NCI-H2081 (cell line): ENCODE measurements at places on chromosomes 12 and 14.
A peak's percentile ranks its signal among the peaks of the same experiment; 100 is the strongest.

GRCh38 chr14:85234156-85235025 is 295.6 kb upstream of the FLRT2 start:
- DNase-seq, result no peak

- no peak for DNase-seq
Observed at GRCh38 chr14:51457843-51458562, 193.7 kb upstream of the FRMD6 start.

- no peak for DNase-seq
Observed at GRCh38 chr14:71214241-71214640, 307.0 kb downstream of the PCNX1 start.

DNA sequence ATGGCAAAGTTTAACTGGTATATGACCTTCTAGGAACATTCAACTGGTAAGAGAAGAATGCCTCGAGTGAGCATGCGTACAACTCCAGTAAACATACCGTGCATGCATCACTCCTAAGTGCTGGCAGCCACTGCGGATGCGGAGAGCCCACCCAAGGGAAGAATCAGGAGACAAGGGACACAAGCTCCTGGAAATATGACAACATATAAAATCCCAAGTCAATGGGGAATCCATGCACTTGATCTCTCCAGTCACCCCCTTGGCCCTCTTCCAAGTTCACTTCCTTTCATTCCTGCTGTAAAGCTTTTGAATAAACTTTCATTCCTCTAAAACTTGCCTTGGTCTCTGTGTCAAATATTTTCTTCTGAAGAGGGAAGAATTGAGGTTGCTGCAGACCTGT is 168.7 kb upstream of the TMCC3 start:
- DNase-seq, result no peak

DNA sequence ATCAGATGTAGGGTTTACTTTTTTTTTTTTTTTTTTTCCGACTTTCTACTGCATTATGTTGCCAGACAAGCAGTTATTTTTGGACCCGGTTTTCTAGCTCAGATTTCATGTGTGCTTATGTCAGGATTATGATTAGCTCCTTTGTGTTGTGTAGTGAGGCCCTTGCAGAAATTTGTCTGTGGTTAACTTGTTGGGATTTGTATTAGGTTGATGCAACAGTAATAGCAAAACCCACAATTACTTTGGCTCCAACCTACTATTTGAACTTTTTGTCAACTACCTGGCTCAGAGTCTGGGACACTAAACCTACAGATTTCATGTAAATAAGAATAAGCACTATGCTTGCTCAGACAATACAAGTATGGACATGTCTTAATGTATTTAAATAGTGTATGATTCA is 44.1 kb upstream of the KCNJ8 start:
- DNase-seq, result peak; percentile 40

DNA sequence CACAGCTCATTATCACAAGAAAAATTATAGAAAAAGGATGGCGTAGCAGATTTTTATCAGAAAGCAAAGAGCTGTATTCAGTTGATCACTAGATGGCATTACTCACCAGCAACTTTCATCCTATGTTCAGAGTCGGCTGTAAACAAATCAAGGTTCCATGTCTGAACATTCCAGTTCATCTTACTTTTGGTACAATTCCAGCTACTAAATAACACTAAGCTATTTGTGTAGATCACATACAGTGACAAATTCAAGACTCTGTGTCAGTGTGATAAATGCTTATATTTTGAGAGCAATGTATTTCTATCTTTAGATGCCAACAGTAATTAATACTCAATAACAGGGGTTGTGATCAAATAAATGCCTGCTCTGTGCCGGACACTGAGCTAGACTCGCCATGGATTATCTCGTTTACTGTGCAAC is 30.1 kb downstream of the NRDE2 start:
- peak; percentile 63 for DNase-seq

DNA sequence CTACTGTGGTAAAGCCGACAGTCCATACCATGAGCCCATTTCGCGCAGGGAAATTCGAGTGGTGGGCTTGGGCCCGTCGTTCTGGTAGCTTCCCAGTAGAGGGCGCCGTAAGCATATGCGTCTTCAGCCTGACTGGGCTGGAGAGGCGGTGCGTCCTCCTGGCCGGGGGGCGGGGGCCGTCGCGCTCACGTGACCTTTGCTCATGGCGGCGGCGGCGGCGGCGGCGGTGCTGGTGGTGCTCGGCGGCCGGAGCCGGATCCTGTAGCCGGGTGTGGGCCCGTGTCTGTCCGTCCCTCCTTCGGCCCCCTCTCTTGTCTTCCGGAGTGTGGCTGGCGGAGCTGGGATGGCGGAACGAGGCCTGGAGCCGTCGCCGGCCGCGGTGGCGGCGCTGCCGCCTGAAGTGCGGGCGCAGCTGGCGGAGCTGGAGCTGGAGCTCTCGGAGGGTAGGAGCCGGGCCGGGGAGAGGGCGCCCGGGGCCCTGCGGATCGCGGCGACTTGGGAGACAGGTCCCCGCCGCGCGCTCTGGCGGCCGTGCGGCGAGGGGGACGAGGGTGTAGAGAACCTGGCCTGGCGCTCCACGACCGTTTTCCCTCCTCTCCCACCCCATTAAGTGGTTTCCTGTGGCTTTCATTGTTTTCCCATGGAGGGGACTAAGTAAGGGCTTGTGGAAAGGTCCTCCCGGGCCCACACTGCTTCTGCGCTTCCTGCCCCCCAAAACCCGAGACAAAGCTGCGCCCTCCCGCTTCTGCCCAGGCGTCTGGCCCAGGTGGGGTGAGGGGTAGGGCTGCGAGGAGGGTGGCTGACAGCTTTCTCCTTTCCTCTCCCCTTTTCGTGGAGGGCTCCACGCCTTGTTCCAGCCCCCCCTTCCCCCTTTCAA is at the start of gene DIP2B:
TSS of gene DIP2B (plus strand) at position 188 of the 877 bp plus-strand sequence. CDS start at position 344, 156 bp downstream.
- peak; percentile 89 for DNase-seq

- no peak for DNase-seq
Observed at GRCh38 chr12:9701380-9702154, 31.3 kb downstream of the CLECL1 start.

DNA sequence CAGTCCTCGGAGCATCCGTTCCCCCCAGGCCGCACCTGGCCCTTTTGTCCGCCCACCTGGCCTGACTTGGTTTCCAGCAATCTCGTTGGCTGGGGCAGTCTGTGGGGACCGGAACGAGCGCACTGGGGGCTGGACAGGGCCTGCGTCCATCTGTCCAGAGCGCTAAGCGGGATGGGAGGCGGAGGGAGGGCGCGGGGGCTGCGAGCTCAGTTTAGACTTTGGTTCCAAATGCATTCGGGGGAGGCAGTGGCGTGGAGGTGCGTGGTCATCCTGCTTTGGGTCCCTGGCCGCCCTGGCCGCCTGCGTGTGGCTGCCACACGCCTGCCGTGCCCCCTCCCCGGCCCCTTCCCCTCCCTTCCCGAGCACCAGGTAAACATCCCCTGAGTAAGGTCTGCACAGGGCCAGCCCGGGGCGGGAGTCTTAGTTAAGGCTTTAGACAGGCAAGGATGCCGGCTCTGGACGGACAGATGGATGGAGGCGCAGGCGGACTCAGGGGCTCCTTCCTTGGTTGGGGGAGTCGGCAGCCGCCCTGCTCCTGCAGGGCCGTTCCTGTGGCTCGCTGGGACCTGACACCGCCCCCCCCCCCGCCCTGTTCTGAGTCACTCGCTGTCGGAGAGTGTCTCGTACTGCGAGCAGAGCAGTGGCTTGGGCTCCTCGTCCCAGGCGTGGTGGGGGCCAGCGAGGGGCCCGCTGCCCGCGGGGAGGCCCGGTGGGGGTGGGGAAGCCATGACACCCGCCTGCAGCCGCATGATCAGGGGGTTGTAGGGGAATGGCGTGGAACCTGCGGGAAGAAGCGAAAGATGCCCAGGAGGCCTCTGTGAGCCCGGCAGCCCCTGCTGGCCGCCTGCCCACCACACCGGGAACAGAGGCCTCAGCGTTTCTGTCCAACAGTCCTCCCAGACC is 30.2 kb downstream of the RFLNA start:
- DNase-seq, result no peak

GRCh38 chr14:34981743-34982420 is 910 bp upstream of the SRP54 start:
- no peak for DNase-seq

- DNase-seq, result no peak
Observed at GRCh38 chr12:40208707-40209446, 15.9 kb upstream of the LRRK2 start.

DNA sequence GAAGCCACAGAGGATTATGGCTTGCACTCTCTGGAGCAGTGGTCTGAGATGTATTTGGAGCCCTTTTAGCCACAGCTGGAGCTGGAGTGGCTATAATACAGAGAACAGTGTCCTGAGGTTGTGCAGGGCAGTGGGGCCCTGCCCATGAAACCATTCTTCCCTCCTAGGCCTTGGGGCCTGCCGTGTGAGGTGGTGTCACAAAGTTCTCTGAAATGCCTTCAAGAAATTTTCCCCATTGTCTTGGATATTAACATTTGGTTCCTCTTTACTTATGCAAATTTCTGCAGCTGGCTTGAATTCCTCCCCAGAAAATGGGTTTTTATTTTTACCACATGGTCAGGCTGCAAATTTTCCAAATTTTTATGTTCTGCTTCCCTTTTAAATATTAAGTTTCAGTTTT is 79.3 kb downstream of the UNC79 start:
- DNase-seq, result no peak
